ENCODE measurements at places on chromosomes 2 and 18. TPM values are rescaled to one million over a fixed set of nuclear protein-coding genes. Genes with fewer than 3 reads are reported as not detected.

DNA sequence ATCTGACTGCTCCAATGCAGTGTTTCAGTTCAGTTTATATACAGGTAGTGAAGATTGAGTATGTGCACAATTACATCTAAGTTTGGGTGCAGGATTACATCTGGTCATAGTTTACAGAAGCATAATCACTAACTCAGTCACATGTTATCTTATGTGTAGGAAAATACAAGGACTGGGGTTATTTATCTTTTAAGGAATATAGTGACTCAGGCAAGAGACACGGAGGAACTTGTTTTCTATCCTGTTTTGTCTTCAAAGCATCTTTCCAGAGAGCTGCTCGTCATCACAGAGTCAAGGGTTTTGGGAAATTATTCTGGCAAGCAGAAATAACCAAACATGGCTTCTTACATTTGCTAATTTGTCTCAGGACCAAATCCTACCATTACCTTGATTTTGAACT lies 1371.5 kb upstream of the TMEFF2 start:
- peak; percentile 27 for DNase-seq

DNA sequence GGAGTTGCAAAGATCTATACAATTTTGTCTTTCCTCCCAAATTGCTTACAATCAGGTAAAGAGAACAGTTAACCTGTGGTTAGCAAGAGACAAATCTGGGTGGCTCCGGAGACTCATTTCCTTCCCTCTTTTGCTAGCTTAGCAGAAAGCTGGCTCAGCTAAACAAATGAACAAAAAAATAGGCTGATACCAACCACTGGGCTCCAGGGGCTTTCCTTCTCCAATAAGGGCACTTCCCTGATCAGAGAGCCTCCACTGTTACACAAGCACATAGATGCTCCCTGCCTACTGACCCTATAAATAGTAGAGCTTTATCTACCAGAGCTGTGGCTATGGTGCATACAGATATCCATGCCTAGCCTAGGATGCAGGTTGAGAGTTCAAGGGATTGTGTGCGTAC lies 90.1 kb upstream of the ARL5A start:
- no peak for DNase-seq

- DNase-seq = no peak
These were observed 30.7 kb upstream of the ELAC1 start for GRCh38 chr18:50937183-50937582.

DNA sequence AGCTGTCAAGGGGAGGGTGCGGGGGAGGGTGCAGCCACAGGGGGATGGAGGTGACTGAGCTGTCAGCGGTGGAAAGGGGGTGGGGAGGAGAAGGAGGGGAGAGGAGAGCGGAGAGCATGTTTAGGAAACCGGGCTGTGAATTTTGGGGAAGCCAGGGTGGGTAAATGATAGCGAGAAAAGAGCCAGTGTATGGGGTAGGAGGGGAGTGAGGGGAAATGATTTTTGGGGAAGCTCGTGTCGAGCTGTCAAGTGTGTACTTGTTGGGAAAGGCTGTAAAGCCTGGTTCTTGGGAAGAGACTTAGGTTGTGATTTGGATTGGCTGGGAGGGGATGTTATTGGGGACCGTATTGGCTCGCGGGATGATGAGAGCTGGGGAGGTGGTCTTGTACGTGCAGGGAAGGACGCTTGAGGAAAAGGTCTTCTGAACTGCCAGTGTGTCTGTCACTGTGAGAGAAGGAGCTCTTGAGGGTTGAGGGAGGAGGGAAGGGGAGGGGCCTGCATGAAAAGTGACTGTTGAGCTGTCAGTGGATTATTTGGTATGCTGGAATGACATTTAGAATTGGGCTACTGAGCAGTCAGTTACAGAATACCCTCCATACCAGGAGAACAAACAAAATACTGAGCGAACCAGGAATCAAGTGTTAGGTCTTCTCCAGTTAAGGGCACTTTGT lies 1.0 kb downstream of the UBR3 start:
- peak; percentile 16 for DNase-seq

DNA sequence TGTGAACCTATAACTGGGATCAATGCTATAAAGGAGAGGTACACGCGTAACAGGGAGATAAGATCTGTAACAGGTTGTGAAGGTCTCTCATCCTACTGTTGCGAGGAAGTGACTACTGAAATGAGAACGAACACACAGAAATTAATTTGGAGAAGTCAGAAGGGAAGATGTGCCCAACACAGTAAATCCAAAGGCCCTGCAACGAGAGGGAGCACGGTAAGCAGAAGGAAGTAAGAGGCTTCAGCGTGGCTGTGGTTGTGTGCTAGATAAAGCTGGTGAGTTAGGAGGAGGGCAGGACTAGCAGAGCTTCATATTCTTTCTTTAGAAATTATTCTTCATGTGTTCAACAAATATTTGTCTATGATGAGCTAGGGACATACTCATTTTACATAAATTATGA lies 2.5 kb upstream of the ATG16L1 start:
- DNase-seq = no peak

- DNase-seq = no peak
These were observed 494.1 kb downstream of the LRRTM4 start for GRCh38 chr2:77028032-77028600.

DNA sequence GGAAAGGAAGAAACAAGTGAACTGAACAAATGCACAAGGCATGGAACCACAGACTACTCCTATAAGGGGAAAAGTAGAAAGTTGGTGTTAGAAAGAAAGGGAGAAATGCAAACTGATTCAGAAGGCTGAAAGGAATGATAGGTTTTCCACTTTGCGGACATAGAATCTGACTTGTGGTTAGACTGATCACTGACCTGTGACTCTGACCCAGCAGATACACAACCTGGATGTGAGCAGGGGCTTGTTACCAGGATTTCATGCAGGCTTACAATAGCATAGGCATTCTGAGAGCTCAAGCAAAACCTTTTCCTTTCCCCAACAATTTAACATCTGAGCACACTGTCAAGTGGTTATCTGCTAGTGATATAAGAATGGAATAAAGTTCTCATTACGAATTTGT lies 237.0 kb upstream of the CDH20 start:
- no peak for DNase-seq

DNA sequence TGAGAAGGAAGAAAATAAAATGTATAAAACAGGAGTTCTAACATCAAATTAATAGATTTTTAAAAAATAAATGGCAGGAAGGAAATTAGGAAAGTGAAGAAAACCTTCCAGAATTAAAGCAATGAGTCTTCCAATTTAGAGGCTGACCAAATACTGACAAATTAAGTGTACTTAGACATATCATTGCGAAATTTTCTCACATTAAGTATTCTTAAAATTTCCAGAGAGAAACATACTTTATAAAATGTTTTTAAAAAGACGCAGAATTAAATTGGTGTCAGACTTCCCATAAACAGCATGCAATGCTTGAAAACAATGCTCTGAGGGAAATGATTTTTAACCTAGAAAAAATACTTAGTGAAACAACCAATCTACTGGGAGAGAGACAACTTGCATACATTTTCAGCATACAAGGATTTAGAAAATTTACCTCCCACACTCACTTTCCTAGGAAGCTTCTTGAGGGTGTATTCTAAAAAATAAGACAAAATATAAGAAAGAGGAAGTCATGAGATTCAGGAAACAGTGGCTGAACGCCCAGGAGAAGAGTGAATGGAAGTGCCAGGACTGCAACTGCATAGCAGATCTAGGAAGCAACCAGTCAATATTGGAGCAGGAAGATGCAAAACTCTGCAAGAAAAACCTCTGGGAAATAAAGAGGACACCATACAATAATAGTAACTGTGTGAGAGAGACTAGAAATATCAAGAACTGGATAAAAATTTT lies 339.9 kb downstream of the ADCYAP1 start:
- no peak for DNase-seq

NR4A2 gene
- total RNA-seq = 0.41 TPM

- no peak for DNase-seq
These were observed 126.1 kb downstream of the WDSUB1 start for GRCh38 chr2:159160412-159160811.

- DNase-seq = no peak
These were observed 18.2 kb downstream of the PFN4 start for GRCh38 chr2:24104906-24105305.

FAM237A gene
- total RNA-seq = not detected

DNA sequence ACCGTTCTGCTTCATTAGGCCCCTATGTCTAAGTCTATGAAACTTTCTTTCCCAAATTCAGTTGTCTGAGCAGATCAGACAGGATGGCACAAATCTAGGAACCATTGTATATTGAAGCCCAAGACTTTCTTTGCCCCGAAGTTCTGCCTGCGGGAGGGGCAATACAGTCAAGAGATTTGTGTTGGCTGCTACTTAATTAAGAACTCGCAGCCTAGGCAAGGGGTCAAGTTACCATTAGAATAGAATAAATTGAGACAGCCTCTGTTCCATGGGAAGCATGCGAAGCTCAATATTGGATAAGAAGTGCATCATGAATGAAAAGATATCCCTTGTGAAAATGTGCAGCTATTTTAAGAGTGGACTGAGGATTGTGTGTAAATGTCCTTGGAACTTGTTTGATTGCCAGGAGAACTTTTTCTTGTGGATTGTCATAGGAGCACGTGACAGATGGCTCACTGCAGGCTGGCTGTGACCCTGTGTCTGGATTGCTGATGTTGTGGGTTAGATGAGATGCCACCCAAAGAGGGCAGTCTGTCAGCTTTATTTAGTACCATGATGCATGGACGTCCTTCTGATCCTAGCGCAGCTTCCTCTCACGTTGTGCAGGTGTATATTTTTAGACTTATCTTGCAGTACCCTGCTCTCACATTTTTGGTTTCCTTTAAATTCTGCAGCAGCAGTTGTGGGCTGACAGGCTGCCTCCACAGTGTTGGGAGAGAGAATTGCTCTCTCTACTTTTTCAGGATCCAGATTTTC lies 30.9 kb downstream of the HAUS1 start:
- DNase-seq = no peak

GRCh38 chr2:107809835-107810234 lies 16.9 kb upstream of the RGPD4 start:
- DNase-seq = no peak

DNA sequence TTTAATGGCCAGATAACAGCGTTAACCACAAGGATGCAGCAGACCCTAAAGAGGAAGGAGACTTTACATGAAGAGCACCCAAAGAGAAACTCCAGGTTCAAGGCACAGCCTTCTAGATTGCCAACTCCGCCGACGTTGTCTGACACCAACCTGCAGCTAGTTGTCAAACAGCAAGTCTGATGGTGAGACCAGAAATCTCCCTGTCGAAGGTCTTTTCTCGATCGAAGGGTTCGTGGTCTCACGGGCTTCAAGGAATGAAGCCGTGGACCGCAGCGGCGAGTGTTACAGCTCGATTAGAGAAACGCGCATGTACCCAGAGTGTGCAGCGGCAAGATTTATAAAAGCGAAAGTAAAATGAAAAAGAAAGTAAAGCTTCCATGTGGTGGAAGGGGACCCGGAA lies 656.3 kb downstream of the XIRP2 start:
- DNase-seq = no peak

ST8SIA3 gene
- 0.08 TPM for total RNA-seq

IL18RAP gene
- total RNA-seq = 0.09 TPM

GRCh38 chr18:58562146-58562998 lies 66.5 kb downstream of the ALPK2 start:
- no peak for DNase-seq

Data from fibroblast of the aortic adventitia (primary cell).